ENCODE measurements at places on chromosomes 7 and 10.
A peak's percentile ranks its signal among the peaks of the same experiment; 100 is the strongest.

- DNase-seq = no peak
Observed at GRCh38 chr10:45505311-45505710, 131.3 kb downstream of the ALOX5 start.

GRCh38 chr7:94666879-94667587, 11.1 kb upstream of the SGCE start:
- no peak for DNase-seq

GRCh38 chr7:44633254-44634186, 27.1 kb downstream of the OGDH start:
- peak; percentile 52 for DNase-seq

DNA sequence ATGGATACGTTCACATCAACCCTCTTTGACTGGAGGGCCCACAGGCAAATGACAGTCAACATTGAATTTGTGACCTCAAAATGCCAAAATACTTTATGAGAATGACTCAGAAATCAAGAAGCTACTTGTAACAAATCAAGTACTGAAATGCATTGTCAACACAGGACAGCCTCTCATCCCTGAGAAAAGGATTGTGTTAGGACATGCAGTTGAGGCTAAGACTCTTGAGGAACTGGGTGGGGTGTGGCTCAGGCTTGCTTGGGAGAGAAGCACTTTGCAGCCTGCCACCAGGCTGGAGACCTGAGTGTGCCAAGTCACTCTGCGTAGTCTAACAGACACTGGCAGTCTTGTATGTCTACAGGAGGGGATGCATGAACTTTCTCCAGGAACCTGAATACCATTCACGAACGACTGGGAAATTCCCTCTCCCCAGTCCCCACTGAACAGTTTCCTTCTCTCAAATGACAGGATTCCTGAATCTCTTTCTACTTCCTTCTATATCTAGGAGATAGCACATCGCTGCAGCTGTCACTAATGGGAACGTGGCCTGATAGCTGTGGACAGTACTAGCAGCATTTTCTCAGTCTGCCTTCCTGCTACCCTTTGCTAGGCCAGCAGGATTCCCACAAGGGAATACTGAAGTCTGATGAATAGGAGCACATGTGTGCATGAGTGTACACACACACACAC, 3.3 kb upstream of the SMO start:
- DNase-seq = no peak

GRCh38 chr10:95819620-95820329, 63.8 kb downstream of the ENTPD1 start:
- DNase-seq = no peak

DNA sequence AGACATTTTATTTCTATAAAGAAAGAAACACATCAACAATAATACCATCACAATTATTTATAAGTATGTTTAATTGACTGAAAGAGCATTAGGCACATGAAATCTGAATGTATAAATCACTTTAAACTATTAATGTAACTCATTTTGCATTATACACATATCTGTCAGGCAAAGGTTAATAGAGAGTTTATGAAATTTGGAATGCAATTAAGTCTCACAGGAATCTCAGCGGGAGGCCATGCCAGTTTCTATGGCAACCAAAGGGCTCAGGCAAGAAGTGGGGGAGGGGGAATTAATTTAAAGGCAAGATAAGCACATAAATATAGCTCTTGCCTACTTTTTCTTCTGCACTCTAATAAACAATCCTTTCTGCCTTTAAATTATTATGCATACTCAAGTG, 152.6 kb downstream of the SLC16A9 start:
- no peak for DNase-seq

GRCh38 chr10:106310596-106310995, 853.9 kb downstream of the SORCS1 start:
- no peak for DNase-seq

DNA sequence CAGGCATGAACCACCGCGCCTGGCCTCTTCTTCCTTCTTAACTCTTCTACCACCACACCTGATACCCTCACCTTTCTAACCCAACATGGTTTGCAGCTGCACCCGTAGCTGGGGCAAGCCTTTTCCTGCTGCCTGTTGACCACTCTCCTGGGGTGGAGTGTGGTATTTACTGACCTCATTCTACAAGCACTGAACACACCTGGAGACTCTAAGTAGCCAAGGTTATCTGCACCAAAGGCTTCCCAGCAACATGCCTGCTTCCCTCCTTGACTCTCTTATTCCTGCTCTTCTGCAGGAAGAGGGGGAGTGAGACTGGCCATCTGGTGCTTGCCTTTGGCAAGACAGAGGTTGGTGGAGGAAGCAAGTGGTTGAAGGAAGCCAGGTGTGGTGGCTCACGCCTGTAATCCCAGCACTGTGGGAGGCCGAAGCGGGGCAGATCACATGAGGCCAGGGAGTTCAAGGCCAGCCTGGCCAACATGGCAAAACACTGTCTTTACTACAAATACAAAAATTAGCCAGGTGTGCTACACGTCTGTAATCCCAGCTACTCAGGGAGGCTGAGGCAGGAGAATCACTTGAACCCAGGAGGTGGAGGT, 10.1 kb downstream of the ACTR1A start:
- DNase-seq = no peak

DNA sequence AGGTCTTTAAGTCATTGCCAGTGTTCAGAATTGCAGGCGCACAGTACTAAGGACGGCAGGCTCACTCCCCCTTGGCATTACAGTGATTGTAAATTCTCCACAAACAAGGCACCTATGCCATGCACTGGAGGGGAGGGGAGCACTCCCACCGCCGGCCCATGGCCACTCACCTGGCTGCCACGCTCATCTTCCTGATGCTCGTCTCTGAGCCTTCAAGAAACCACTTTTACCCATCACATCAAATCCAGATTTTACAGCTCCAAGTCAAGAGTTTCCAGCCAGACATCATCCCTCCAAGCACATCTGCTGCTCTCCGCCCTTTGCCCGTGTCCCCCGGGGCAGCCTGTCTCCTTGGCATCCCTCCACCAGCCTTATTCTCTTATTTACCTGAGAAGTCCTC, 350.2 kb upstream of the SHH start:
- DNase-seq = no peak

- no peak for DNase-seq
Observed at GRCh38 chr7:135382173-135382572, 127.7 kb downstream of the CNOT4 start.

DNA sequence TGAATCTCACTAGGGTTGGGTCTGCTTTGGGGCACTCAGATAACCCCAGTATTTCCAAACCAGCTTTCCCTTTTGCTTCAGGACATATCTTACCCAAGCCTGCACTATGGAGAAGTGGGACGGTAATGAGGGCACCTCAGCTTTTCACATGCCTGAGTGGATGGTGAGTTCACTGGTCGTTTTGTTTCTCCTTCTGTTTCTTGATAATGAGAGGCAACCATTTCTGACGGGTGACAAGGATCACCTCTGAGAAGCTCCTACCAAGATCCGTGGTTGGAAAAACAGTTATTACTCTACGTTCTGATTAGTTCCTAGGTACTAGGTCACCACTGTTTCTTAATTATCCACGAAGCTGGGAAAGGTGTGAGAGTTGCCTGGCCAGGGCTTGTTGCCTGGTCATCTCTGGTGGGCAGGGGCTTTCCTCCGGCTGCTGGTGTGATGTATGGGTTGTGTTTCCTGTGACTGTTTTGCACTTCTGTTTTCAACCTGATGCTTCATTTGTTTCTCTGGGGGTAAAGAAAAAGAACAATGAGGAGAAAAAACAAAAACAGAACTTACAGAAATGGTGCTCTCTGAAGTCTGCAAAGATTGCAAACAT, 65.7 kb upstream of the STRIP2 start:
- peak; percentile 4 for DNase-seq

DNA sequence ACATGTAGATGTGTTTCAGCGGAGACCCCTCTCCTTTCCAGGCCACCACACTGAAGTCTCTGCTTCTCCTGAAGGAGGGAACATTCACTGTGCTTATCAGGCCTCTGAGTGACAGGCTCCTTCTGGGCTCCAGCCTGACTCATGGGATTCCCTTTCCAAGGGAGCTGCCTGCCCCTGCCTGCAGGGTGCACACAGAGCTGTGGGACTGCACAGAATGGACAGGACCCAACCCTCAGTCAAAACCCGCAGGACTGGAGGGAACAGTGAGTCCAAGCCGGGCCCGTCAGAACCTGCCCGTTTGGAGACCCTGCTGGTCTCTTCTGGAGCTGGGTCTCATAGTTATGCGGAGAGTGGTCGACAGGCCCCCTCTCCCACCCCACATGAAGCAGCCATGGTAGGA, 32.6 kb downstream of the PLAC9 start:
- DNase-seq = no peak

- no peak for DNase-seq
Observed at GRCh38 chr10:43864656-43865055, 216.0 kb upstream of the ZNF32 start.

DNA sequence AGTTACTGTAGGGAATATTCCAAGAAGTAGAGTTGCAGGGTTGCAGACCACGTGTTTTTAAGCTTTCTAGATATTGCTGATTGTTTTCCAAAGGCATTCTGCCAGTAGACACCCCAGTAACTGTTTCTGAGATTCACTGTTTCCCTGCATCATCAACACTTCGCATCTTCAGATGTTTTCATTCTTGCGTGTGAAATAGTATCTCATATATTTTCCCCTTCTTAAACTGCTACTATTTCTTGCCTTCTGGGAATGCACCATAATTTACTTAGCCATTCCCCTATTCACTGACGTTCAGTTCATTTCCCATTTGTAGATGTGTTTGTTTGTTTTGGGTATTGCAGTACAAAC, 30.7 kb downstream of the ALOX5 start:
- DNase-seq = no peak

- DNase-seq = no peak
Observed at GRCh38 chr10:18505456-18506118, 145.8 kb downstream of the NSUN6 start.
